ENCODE measurements at places on chromosomes 5 and 9.

DNA sequence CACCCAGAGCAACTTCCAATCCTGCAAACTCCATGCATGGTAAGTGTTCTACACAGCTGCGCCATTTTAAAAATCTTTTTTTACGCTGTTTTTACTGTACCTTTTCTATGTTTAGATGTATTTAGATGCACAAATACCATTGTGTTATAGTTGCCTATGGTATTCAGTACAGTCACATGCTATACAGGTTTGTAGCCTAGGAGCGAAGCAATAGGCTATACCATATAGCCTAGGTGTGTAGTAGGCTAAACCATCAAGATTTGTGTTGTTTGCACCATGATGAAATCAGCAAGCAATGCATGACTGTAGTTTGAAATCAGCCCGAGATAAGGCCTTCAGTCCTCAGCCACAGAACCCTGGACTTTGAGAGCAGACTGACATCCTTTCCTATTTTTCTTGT, 101.2 kb downstream of the LIX1 start:
- no peak for DNase-seq

GRCh38 chr9:136629001-136629878, 33.5 kb upstream of the EGFL7 start:
- no peak for DNase-seq

GRCh38 chr5:170499621-170500020, 4.2 kb upstream of the KCNIP1 start:
- DNase-seq, result no peak

GRCh38 chr9:137586854-137587253, 3.5 kb downstream of the ZMYND19 start:
- DNase-seq, result no peak

DNA sequence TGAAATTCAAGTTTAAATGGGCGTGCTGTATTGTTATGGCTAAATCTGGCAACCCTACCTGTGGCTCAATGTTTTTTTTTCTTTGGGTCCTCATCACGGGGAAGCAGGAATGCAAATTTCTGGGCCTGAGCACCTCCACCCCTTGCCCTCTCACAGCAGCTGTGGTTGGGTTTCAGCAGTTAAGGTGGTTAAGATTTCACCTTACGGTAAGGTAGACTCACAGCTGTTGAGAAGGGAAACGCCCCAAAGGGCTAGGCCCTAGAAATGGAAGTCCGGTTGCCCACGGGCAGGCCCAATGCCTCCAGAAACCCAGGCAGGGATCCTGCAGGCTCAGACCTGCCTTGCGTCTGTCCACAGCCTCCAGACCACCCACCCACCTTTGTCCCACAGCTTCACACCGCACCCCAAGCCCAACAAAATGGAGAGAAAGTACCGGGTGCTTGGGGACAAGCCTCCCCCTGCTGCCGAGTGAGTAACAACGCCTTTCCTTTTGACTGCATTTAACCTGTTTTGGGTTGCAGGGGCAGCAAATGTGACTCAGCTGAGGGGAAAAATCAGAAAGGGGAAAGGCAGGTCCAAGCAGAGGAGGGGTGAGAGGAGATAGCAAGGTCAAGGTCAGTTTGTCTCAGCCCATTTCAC, 48.1 kb upstream of the TDRD7 start:
- DNase-seq, result no peak

DNA sequence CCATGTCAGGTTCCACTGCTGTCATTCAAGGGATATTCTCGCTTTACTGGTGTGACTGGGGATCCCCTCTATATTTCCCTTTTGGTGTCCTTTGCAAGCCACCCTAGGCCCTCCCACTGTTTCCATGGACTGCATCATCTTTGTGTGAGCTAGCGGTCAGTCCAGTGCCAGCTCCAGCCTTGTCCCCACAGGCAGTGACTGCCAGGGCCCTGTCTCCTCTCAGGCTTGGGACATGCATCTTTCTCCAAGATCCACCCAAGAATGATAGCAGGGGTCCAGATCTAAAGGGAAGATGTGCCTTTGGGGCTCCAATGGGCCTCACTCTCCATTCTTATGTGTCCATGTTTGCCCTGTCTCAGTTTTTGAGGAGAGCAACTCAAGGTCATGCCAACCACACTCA, 37.8 kb upstream of the NXNL2 start:
- DNase-seq, result no peak

GRCh38 chr5:9589049-9589835, 40.9 kb downstream of the TAS2R1 start:
- no peak for DNase-seq

DNA sequence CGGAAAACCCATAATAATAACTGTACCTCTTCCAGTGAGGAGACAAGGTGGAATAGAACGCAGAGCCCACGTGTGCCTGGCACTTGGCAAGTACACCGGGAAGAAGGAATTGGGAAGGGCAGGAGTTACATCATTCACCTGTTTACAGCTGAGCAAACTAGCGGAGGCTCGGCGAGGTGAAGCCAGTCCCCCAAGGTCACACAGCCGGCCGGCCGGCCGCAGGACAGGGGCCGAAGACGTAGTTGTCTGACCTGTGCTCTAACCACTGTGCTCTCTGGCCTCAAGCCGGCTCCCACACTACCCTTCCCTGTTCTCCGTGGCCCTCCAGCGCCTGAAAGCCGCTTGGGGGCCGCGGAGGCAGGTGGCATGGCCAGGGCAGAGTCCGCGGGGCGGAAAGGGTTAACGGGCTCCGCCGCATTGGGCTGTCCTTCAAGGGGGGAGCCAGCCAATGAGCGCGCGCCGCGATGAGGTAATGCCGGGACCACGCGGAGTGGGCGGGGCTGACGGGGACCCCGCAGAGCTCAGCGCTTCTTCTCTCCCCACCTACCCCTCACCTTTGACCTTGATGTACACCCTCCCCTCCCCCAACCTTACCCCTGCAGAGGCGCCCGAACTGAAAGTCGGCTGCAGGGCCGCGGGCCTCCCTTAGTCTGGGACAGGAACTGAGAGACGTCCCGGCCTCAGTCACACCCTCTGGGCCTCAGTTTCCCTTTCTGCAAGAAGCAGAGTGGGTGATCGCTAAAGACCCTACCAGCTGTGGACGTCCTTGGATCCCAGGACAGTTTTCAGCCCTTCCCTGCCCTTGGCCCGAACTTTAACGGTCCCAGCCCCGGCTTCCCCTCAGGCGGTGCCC, 125.1 kb downstream of the C9orf50 start:
- peak; percentile 73 for DNase-seq

GRCh38 chr9:94980947-94981722, 254.6 kb downstream of the AOPEP start:
- no peak for DNase-seq

DNA sequence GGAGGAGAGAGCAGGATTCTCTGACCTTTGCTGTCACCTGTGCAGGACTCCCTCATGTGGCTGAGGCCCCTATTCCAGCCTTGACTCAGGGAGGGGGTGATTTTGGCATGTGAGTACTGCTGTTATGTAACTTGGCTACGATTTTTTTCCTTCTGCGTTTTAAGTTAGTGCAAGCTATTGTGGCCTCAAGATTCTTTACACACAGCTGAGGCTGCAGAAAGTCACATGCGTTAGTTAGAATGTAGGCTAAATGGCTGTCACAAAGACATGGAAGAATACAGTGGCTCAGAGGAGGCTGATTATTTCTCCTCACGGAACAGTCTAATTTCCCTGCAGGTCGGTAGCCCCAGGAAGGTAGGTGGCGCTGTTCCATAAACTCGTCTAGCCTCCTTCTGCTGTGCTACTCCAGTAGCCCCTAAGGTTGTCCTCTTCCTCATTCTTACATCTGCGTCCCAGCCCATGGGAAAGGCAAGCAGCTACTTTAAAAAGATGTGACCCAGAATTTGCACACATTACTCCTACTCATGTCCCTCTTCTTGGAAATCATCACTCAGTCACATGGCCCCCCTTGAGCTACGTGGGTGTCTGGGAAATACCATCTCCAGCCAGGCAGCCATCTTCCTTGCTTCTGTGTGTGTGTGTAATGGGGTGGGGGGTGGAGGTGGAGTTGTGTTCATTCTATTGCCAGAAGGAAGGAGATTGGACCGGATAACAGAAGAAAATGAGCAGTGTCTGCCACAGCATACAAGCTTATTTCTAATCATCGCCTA, 486.6 kb downstream of the CCDC171 start:
- no peak for DNase-seq

DNA sequence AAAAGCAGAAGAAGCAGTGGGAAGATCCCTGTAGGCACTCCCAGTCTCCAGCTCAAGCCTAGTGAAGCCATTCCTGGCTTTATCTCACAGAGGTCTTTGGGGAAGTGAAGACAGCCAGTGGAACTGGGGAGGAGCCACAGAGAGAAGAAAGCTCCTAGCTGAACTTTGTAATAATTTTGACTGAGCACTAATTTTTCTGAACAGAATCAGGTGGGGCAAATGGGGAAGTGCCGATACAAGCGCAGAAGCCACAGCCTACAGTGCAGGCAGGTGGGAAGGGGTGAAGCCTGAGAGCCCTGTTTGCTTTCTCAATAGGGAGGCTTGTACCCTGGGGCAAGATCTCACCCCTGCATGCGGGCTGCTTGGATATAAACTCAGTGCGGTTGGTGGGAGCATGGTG, 48.4 kb upstream of the SNAPC3 start:
- DNase-seq, result no peak

DNA sequence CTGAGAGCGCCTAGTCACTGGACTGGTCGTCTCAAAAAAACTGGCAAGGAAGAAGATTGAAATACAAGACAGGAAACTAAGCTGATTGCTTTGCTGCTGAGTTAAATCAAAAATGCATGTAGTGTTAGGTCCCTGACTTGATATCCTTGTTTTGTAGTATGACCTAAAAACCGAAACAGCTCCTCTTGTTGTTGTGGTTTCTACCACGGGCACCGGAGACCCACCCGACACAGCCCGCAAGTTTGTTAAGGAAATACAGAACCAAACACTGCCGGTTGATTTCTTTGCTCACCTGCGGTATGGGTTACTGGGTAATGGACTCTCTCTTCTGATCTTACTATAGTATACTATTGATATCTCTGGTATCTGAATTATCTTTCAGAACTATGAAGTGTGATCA, 4.3 kb downstream of the MTRR start:
- DNase-seq, result no peak

GRCh38 chr5:67467110-67467509, 270.5 kb upstream of the CD180 start:
- DNase-seq, result no peak

GRCh38 chr5:150651924-150652671, 9.0 kb upstream of the MYOZ3 start:
- DNase-seq, result no peak

GRCh38 chr5:174523311-174524071, 200.9 kb upstream of the MSX2 start:
- no peak for DNase-seq

DNA sequence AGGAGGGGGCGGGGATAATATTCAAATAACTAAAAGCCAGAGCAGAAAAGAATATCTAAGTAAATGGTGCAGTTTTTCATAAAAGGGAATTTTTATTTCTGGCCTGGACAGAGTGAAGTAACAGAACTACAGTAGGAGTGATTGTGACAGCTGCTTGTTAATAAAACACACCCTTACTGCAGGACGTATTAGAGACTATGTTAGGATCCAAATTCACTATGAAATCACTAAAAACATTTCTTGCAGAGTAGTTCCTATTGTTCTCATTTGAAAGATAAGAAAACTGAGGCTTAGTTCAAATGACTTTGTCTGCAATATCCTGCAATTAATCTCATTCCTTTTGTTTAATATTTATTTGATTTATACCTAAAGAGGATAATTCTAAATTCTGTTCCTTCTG, 39.5 kb downstream of the FAM174A start:
- no peak for DNase-seq

DNA sequence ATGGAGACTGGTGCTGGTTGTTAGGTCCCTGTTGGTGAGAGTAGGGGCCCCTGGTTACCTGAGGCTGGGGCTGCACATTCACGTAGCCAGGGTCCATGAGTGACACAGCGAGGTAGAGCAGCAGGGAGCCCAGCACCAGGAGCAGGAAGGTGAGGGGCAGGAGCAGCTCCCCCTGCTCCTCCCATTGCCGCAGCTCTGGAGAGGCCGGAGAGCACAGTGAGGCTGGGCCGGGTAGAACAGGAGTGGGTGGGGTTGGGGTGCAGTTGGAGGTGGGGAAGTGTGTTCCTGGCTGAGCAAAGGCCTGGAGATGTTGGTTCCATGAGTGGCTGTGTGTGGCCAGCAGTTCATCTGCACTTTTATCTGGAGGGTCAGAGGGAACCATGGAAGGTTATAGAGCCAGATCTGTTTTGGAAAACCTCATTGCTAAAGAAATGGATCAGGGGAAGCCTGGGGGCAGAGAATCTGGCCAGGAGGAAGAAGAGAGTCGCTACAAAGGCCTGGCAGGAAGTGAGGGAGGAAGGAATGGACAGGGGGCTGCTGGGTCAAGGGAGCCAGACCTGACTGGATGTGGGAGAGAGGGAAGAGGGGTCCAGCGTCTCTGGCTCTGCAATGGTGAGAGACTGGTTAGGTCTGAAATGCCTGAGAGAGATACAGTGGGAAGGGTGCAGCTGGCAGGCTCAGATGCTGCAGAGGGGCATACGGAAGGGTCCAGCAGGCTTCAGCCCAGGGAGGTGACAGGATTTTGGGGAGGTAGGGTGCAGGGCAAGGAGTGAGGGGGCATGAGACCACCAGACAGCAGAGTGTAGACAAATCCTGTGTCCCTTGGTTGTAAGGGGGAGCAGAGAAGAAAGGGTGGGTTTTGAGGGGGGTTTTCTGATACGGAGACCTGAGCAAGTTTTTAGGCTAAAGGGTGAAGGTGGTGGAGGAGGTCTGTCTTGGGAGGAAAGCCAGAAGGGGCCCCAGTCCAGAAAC, 1.3 kb downstream of the ZDHHC12 start:
- DNase-seq, result no peak

- DNase-seq, result no peak
These were observed 90.1 kb downstream of the NR3C1 start for GRCh38 chr5:143313298-143313852.

DNA sequence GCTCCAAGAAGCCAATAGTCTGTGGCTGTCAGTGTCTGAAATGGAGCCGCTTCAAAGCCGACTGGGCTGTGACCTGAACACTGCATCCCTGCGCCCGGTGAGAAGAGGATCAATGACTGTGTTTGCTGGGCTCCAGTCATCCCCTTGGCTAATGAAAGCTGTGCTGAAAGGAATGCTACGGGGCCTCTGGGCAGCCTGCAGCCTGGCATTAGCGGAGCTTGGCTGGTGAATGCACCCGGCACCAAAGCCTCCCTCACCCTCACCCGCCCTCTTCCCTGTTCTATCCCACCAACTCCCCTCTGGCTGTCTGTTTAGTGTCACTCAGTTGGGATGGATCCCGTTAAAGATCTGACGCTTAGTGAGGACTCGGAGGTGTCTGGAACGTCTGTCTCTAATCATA, 355.3 kb downstream of the BNC2 start:
- DNase-seq, result no peak

DNA sequence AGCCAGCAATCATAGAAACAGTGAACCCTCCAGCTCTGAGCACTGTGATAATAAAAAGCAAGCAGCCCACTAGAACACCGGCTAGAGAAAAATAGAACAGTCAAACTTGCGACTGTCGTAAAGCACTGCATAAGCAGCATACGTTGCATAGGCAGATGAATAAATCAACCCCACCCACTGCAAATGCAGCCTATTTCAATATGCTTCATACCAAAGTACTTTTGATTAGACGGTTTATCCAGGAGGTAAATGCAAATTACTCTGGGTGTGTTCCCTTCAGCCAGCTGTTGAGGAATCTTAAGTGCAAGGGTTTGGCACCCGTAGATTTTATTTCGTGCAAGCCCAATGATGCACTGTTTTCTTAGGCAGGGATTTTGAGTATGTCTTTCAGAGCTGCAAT, 32.1 kb upstream of the ANKRD18A start:
- DNase-seq, result no peak

GRCh38 chr5:110925398-110925797, 146.1 kb upstream of the TSLP start:
- no peak for DNase-seq

GRCh38 chr9:109426626-109427402, 71.3 kb downstream of the PTPN3 start:
- no peak for DNase-seq

Data from activated CD8-positive, alpha-beta memory T cell treated with anti-CD3 and anti-CD28 coated beads for 1 hour (primary cell).